T-cell (primary cell): ENCODE measurements at places on chromosomes 3 and 15.

GRCh38 chr3:4245671-4246070 lies 57.5 kb upstream of the SETMAR start:
- no peaks in the 10 kb centered on the region for H3K27me3 ChIP-seq
- H3K4me3 ChIP-seq = no peak overlapping the region
- DNase-seq = no peak
- no peaks in the 10 kb centered on the region for H3K36me3 ChIP-seq
- H3K27ac ChIP-seq = no peak overlapping the region
- no peaks in the 10 kb centered on the region for H3K4me1 ChIP-seq

DNA sequence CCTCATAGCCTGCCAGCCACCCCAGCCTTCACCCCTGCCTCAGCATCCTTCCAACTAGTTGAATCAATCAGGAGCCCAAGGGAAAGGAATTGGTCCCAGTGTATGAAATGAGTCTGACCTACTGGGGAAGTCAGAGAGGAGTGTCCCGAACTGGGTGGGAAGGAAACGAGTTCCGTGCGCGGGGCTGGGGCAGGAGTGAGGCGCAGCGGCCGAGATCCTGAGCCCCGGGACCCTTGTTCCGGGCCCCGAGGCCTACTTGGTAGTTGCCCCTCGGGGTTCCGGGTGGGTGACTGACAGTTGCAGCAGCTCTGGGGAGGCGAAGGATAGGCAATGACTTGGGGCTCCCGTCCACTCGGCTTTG lies 1.1 kb upstream of the PLCL2 start:
- no peaks in the 10 kb centered on the region for H3K27me3 ChIP-seq
- no peaks in the 10 kb centered on the region for H3K36me3 ChIP-seq
- H3K4me3 ChIP-seq = peak overlapping the region; percentile 58
- DNase-seq = no peak
- peaks cover 11% of the 10 kb centered on the region for H3K4me1 ChIP-seq
- H3K27ac ChIP-seq = peak overlapping the region; percentile 17

DNA sequence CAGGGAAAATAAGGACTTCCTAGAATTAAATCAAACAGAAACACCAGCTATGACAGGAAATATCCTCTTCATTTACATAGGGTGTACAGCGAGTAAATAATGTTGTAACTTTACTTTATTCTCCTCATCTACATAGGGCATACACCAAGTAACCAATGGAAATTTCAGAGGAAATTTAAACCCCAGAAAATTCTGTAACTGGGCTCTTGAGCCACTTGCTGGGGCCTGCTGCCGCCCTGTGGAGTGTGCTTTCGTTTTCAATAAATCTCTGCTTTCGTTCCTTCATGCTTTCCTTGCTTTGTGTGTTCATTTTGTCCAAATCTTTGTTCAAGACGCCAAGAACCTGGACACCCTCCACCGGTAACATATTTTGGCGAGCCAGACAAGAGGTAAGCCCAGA lies 990.4 kb upstream of the CADM2 start:
- H3K27me3 ChIP-seq = no peaks in the 10 kb centered on the region
- DNase-seq = no peak
- H3K36me3 ChIP-seq = no peaks in the 10 kb centered on the region
- H3K4me1 ChIP-seq = no peaks in the 10 kb centered on the region
- no peak overlapping the region for H3K4me3 ChIP-seq
- H3K27ac ChIP-seq = no peak overlapping the region

DNA sequence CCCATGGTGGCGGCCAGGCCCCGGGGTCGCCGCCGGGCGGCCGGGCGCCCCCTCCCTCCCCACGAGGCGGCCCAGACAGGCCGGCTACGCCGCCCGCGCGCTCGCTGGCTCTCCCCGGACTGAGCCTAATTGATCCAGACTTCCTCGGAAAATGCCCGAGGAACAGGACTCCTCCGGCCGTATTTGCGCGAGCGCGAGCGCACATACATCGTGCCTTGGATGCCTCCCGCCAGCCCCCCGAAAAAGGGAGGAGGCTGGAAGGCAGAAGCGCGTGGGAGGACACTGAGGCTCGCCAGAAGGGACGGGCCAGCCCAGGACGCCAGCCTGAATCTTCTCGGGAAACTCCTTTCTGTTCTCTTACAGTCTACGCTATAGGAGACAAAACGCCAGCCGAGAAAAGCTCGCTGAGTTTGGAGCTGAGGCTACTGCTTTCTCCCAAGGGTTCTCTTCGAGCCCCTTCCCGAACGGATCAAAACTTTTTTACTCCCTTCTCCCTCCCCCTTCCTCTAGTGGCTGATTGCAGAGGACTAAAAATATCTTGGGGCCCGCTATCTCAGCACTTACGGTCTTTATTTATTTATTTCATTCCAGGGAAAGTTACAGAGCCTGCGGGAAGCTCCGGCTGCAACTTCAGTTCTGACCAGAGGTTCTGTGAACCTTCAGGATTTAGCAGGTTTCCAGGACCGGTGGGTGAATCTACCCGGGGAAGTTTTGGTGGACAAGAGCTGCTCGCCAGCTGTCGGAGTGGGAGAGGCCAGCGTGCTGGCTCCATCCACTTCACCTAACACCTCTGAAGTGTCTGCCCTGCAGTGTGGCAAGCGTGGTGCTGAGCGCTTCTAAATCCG lies at the start of gene PDZRN3:
PDZRN3 (minus strand) TSS at position 121 of the 845 bp plus-strand sequence.
- no peak within 1 kb of the TSS for H3K27ac ChIP-seq
- H3K36me3 ChIP-seq = no peaks in the 10 kb centered on the region
- H3K4me3 ChIP-seq = no peak within 1 kb of the TSS
- no peak for DNase-seq

GRCh38 chr15:63977119-63977518 lies 69.2 kb downstream of the DAPK2 start:
- no peaks in the 10 kb centered on the region for H3K27me3 ChIP-seq
- H3K27ac ChIP-seq = no peak overlapping the region
- H3K36me3 ChIP-seq = no peaks in the 10 kb centered on the region
- H3K4me1 ChIP-seq = no peaks in the 10 kb centered on the region
- H3K4me3 ChIP-seq = no peak overlapping the region

- no peaks in the 10 kb centered on the region for H3K27me3 ChIP-seq
- no peak overlapping the region for H3K27ac ChIP-seq
- no peaks in the 10 kb centered on the region for H3K36me3 ChIP-seq
Measured at GRCh38 chr15:55031727-55032126, 165.0 kb downstream of the RSL24D1 start.

- no peaks in the 10 kb centered on the region for H3K4me1 ChIP-seq
- no peaks in the 10 kb centered on the region for H3K27me3 ChIP-seq
- H3K27ac ChIP-seq = no peak overlapping the region
- no peaks in the 10 kb centered on the region for H3K36me3 ChIP-seq
Measured at GRCh38 chr3:73601011-73601410, 23.7 kb downstream of the PDZRN3 start.

DNA sequence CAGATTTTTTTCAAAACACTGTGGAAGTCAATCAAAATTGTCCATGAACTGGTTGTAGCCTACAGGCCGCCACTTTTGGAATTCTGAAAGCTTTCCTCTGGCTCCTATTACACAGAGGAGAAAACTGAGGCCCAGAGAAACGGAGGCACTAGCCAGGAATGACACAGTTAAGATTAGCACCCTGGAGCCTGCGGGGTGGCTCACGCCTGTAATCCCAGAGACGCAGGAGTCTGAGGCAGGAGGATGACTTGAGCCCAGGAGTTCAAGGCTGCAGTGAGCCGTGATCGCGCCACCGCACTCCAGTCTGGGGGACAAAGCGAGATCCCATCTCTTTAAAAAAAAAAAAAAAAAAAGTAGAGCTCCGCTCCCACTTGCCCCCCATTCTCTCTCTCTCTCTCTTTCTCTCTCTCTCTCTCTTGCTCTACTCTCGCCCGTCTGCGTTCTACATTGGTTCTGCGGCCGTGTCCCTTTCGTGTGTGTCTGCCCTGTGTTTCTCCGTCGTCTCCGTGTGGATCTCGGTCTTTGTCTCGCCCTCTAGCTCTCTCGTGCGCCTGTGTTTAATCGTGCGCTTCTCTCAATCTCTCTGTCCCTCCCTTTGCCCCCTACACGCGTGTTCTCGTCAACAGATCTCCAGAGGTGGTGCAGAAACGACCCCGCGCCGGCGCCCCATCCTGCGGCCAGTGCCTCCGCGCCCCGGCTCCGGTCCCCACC lies 512 bp upstream of the TRH start:
- peaks cover 20% of the 10 kb centered on the region for H3K4me1 ChIP-seq
- H3K36me3 ChIP-seq = no peaks in the 10 kb centered on the region
- H3K4me3 ChIP-seq = no peak overlapping the region
- no peaks in the 10 kb centered on the region for H3K27me3 ChIP-seq
- no peak for DNase-seq

- H3K27me3 ChIP-seq = no peaks in the 10 kb centered on the region
- H3K27ac ChIP-seq = no peak overlapping the region
- H3K4me3 ChIP-seq = no peak overlapping the region
- no peaks in the 10 kb centered on the region for H3K36me3 ChIP-seq
Measured at GRCh38 chr3:4995500-4996053, 16.3 kb downstream of the BHLHE40 start.

- no peak overlapping the region for H3K4me3 ChIP-seq
- H3K27ac ChIP-seq = no peak overlapping the region
- DNase-seq = no peak
- H3K36me3 ChIP-seq = no peaks in the 10 kb centered on the region
- H3K27me3 ChIP-seq = no peaks in the 10 kb centered on the region
Measured at GRCh38 chr3:182811269-182811596, 17.9 kb downstream of the ATP11B start.

DNA sequence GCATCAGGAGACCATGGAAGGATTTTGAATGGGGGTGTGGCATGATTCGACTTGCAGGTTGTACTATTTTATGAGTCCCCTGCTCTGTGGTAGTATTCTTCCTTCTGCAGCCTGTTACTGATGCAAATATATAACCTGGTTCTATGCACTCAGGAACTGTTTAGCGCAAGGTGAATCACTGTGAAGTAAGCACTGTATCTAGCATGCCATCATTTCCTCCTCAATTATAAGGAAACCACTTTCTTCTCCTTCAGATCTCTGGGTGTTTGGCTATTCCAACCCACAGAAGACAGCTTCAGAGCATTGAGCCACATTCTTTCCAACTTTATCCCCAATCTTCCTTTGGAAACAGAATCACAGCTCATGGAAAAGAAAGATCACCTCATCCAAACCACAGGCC lies 176.7 kb downstream of the DIPK2A start:
- no peaks in the 10 kb centered on the region for H3K36me3 ChIP-seq
- no peak overlapping the region for H3K27ac ChIP-seq
- no peak for DNase-seq
- no peaks in the 10 kb centered on the region for H3K27me3 ChIP-seq
- no peaks in the 10 kb centered on the region for H3K4me1 ChIP-seq

- peaks cover 3% of the 10 kb centered on the region for H3K27me3 ChIP-seq
- DNase-seq = no peak
- H3K4me3 ChIP-seq = no peak overlapping the region
Measured at GRCh38 chr3:139234491-139234890, 109.3 kb upstream of the MRPS22 start.

DNA sequence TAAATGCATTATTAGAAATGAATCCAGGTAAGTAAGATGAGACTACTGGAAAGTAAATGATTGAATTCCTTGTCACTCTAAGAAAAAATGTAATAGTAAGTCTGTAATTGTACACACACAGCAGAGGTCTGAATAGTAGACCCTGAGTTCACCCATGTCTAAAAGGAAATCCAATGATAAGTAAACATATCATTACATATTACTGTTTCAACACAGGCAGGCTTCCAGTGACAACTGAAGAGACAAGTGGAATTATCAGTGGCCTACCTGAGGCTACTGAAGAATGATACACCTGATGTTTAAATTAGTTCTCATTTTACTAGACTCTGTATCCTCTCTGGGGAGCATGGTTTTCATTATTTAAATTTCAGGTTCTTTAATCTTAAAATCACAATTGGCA lies 6.2 kb upstream of the CCNL1 start:
- peaks cover 9% of the 10 kb centered on the region for H3K4me1 ChIP-seq
- H3K36me3 ChIP-seq = no peaks in the 10 kb centered on the region
- no peak overlapping the region for H3K4me3 ChIP-seq
- no peaks in the 10 kb centered on the region for H3K27me3 ChIP-seq

GRCh38 chr3:123790254-123791072 lies 93.7 kb downstream of the MYLK start:
- no peak for DNase-seq
- peaks cover 24% of the 10 kb centered on the region for H3K27me3 ChIP-seq
- H3K36me3 ChIP-seq = no peaks in the 10 kb centered on the region
- no peaks in the 10 kb centered on the region for H3K4me1 ChIP-seq
- H3K27ac ChIP-seq = no peak overlapping the region

DNA sequence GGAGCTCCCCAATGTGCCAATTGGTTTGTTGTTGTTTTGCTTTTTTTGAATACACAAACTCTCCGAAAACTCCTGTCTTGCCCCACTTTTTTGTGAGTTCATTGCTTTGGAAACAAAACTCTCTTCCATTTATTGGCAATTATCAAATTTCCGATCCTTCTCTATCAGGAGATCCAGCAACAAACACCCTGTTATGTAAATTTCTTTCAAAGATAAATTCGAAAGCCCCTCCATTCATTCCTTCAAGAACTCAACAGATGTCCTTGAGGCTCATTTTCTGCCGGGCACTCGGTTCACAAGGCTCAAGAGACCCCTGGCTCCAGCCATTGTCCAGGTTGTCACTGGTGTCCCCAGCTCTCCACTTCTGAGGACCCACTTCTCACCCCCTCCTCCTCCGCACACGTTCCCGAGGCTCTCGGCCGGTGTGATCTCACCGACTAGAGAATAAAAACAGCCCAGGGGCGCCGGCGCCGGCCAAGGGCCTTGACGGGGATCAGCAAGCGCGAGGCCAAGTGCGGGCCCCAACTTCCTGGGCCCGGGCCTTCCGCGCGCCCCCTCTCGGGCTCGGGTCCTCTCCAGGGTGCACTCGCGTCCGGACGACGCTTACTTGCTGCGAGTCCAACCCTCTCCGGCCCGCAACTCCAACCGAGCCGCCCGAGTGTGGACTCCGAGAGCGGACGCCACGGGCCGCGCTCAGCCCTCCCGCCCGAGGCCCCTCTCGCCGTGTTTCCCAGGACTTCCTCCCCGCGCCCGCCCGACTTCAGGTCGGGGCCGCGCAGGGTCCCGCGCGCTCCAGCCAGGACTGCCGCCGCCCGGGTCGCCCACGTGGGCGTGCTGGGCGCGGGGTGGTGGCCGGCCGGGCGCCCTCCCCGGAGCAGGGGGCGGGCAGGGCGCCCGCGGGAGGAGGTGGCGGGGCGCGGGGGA lies 533 bp upstream of the SMAD3 start:
- DNase-seq = peak; percentile 16
- H3K27me3 ChIP-seq = no peaks in the 10 kb centered on the region
- peak overlapping the region; percentile 55 for H3K4me3 ChIP-seq
- H3K36me3 ChIP-seq = no peaks in the 10 kb centered on the region

GRCh38 chr15:100055821-100056220 lies 286.0 kb downstream of the ADAMTS17 start:
- no peak for DNase-seq
- no peak overlapping the region for H3K27ac ChIP-seq
- H3K27me3 ChIP-seq = no peaks in the 10 kb centered on the region
- no peak overlapping the region for H3K4me3 ChIP-seq

DNA sequence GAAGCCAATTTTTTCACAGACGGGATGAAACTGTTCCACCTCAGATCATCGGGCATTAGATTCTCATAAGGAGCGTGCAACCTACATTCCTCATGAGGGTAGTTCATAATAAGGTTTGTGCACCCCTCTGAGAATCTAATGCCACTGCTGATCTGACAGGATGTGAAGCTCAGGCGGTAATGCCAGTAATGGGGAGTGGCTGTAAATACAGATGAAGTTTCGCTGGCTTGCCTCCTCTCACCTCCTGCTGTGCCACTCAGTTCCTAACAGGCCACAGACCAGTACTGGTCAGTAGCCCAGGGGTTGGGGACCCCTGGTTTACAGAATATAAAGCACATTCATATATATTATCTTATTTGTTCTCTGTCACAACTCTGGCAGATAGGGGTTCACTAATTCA lies 2.1 kb upstream of the LIMD1 start:
- H3K36me3 ChIP-seq = no peaks in the 10 kb centered on the region
- peaks cover 59% of the 10 kb centered on the region for H3K4me1 ChIP-seq
- DNase-seq = no peak
- no peak overlapping the region for H3K4me3 ChIP-seq
- H3K27ac ChIP-seq = peak overlapping the region; percentile 8
- H3K27me3 ChIP-seq = peaks cover 1% of the 10 kb centered on the region
